Endothelial cell (in vitro differentiated cells): ENCODE measurements at places on chromosomes 1 and 21.

DNA sequence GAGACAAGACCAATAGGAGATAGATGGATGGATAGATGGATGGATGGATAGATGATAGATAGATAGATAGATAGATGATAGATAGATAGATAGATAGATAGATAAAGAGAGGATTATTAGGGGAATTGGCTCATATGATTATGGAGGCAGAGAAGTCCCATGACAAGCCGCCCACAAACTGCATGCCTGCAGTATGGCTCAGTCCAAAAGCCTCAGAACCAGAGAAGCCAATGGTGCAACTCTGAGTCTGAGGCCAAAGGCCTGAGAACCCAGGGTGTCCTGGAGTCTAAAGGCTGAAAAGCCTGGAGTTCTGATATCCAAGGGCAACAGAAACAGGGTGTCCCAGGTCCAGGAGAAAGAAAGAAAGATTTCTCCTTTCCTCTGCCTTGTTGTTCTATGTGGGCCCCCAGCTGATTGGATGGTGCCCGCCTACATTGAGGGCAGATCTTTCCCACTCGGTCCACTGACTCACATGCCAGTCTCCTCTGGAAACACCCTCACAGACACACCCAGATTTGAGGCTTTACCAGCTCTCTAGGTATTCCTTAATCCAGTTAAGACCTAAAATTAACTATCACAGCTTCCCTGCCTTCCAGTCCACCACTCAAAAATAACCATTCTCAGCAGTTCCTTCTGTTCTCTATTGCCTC is 39.6 kb upstream of the IRF2BP2 start:
- no peak for DNase-seq

DNA sequence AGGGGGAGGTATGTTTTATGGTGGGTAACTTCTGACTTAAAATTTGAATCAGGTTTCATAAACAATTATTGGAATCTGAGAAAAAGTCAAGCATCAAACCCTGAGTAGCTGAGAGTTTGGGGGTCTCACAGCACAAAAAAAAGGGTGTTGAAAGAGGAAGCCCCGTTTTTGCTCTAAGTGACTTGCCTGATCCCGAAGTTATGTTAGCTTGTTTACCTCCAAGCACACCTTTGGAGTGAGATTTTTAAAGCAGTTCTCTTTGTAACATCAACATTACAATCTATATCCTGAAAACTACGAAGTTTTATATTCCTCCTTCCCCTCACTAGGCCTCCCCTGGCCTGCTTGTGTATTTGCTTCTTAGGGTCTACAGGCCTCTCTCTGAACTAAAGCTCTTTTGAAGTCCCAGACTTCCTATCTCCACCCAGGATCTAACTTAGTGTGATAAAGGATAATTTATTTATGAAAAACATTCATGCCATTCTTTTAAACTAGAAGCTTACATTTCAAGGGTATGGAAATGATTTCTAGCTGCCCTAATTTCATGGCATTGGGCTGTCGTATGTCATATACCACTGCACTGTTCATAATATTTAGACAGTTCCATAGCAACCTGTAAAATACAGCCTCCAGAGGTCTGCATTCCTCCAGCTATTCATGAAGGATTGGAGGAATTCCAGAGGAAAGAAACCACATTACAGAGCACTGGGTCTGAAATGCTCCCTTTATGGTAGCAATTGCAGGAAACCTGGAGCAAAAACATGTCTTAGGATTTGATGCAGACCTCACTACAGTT is 36.1 kb upstream of the RGS1 start:
- DNase-seq, result peak; percentile 5

- no peak for DNase-seq
Observed at GRCh38 chr1:163875200-163875926, 553.6 kb downstream of the NUF2 start.

- DNase-seq, result no peak
Observed at GRCh38 chr1:112196731-112197130, 199.3 kb upstream of the CTTNBP2NL start.

DNA sequence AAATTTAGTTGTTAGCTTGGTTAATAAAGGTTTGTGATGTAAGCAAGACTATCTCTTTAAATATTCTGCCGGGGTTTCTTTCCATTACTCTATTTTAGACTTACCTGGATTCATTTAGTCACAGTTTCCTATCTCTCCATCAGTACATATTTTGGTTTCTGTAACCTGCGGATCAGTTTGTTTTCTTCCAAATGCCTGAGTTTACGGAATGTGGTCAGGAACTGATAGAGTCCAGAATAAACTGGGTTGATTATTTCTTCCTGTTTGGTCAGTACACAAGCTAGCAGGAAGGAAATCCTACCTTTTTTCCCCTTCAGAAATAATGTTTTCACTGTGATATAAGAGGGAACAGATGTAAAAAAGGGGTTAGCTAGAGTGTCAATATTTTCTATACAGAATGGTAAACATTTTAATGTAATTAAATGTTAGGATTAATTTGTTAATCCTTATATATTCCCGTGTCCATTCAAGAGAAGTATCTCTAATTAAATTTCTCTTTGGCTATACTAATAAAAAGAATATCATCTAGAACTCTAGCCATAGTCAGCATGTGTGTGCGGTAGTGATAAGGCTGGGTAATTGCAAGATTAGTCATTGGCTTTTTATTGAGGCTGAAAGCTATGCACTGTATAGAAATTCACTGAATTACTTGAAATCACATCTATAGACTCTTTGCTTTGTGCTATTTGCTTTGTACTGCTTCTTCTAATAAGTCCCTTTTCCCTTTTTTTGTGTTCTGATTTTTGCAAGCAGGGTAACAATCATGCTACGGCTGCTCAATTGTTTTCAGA is 144.7 kb upstream of the ADGRL4 start:
- DNase-seq, result no peak
